ENCODE measurements at places on chromosomes 7 and 10. TPM values are rescaled to one million over a fixed set of nuclear protein-coding genes. Genes with fewer than 3 reads are reported as not detected.

The CADPS2 gene
- 0.32 TPM for total RNA-seq

The IDI2 gene
- not detected for total RNA-seq

The CYP2C19 gene
- 0.12 TPM for total RNA-seq

The PHTF2 gene
- total RNA-seq = 52.6 TPM

The LMTK2 gene
- total RNA-seq = 14.9 TPM

The HOGA1 gene
- not detected for total RNA-seq

The SLC18A3 gene
- total RNA-seq = not detected

The ERVW-1 gene
- total RNA-seq = not detected

The PCLO gene
- total RNA-seq = 1.3 TPM

The GNAT3 gene
- not detected for total RNA-seq

The AKR1D1 gene
- not detected for total RNA-seq

The LAMB4 gene
- not detected for total RNA-seq

The TMEM176A gene
- not detected for total RNA-seq

The CALHM2 gene
- total RNA-seq = 1.3 TPM

The PNLIPRP2 gene
- total RNA-seq = not detected

The RASA4B gene
- 9.9 TPM for total RNA-seq

The CALML5 gene
- total RNA-seq = not detected

The EPHA1 gene
- not detected for total RNA-seq

The PTPN12 gene
- 68.2 TPM for total RNA-seq

The SOSTDC1 gene
- total RNA-seq = not detected
